ENCODE measurements at places on chromosomes 3 and 15. TPM values are rescaled to one million over a fixed set of nuclear protein-coding genes. Genes with fewer than 3 reads are reported as not detected.

CRYGS gene
- 0.56 TPM for total RNA-seq

STRIT1 gene
- not detected for total RNA-seq

WDR72 gene
- not detected for total RNA-seq

ACKR4 gene
- total RNA-seq = not detected

GOLGA6L7 gene
- total RNA-seq = 0.15 TPM

IL17RE gene
- total RNA-seq = 0.12 TPM

GRCh38 chr3:195543500-195544229, 540 bp upstream of the PPP1R2 start:
- DNase-seq = peak; percentile 45

- DNase-seq = no peak
Measured at GRCh38 chr15:35911052-35911777, 365.2 kb upstream of the DPH6 start.

DNA sequence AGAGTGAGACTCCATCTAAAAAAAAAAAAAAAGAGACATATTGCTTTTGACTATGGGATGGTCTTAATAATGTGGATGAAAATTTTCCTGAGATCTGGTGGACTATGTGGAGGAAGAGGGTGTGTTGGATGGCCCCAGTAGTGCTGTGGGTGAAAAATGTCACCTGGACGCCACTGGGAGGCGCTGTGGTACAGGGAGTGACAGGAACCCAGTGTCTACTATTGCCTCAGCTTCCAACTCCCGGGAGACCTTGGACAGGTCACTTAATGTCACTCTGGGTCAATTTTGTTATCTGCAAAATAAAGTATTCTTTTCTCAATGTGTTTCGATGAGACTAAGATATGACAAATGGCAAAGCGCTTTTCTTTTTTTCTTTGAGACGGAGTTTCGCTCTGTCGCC, 27.7 kb upstream of the DCP1A start:
- DNase-seq = peak; percentile 56

DNA sequence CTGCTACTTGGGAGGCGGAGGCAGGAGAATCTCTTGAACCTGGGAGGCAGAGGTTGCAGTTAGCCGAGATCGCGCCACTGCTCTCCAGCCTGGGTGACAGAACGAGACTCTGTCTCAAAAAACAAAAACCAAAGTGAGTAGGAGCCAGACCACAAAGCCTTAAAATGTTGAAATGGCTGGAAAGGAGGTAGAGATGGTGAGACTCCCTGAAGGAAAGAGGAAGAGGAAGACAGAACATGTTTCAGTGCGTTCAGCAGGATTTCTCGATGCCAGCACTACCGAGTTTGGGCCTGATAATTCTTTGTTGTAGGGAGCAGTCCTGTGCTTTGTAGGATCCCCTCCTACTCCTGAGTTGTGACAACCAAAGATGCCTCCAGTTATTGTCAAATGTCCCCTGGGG, 189.9 kb downstream of the AKAP13 start:
- no peak for DNase-seq

DNA sequence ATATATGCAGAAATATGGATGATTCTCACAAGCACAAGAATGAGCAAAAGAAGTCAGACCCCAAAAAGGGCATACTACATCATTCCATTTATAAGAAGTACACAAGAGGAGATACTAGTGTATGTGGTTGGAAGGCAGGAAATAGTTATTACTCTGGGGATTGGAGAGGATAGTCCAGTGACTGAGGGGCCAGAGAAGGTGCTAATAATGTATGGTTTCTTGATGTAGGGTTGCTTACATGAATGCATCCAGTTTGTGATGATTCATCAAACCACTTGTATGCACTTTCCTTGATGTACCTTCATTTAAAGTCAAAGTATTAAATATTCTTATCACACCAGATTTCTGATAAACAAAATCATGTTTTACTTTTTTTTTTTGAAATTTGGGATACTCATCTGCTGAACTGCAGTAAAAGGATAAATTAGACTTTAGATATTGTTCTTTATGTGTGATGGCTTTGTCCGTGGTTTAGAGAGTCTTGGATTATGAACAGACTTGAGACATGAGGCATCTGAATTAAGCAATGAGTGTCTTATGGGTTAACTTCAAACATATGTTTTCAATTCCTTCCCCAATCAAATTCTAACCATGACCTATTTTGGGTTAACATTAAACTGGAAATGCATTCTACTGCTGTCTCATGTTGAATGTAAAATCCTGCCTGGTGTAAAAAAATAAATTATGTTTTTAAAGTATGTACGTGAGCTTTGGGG, 171.2 kb downstream of the SEMA6D start:
- DNase-seq = no peak

- DNase-seq = no peak
Measured at GRCh38 chr3:50162034-50162883, 7.1 kb downstream of the SEMA3F start.

DNA sequence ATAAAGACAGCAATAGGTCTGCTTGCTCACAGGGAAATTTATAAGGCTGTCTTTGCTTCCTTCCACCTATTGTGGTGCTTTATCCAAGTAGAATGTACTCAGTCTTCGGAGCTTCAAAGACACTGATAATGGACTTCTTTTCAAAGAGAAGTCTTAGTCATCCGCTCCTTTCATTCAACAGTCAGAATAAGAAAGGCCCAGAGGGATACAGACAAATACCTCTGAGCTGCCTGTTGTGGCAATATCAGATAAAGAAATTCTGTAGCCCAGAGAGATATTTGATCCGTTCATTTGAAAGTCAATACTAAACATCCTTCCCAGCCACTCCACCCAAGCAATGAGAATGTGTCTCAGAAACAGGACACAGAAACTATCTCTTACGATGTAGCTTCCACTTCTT, 110.0 kb downstream of the FHIT start:
- no peak for DNase-seq

GRCh38 chr15:96692826-96693225, 362.3 kb downstream of the NR2F2 start:
- no peak for DNase-seq

GRCh38 chr3:45297331-45297730, 71.2 kb upstream of the TMEM158 start:
- no peak for DNase-seq

GRCh38 chr15:56732886-56733135, 498 bp downstream of the ZNF280D start:
- no peak for DNase-seq

DNA sequence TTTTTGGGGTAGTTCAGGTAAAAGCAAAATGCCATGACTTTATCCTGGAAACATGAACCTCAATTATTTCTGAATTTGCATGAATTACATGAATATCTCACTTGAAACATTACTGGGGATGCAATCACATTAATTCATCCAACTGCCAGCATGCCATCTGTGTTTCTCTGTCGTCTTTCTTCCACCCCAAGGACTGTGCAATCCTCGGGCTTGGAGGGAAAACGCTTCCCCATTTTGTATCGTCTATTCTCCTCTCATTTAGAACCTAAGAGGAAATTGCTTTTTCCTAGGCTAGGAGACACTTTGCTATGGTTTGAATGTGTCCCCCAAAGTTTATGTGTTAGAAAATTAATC, 109.4 kb downstream of the SQOR start:
- DNase-seq = no peak

DNA sequence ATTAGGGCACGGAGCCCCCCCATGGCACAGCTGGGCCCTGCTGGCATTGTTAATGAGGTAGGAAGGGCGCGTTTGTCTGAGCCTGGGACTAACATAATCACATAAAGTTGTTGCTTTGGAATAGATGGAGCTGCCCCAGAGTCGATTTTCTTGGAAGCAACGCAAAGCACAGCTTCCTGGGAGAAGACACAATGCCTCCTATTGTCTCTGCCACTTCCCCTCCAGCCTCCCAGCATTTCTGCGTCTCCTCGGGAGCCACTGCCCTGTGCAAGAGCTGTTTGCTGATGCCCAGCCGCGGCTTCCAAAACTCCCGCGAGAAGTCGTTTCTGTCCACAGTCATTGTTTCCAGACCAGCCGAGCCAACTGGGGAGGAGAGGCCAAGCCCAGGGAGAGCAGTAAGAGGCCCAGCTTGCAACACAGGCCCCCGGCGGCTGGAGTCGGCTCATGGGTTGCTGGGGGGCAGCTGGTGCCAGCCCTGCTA, 18.1 kb upstream of the ALDH1A3 start:
- peak; percentile 80 for DNase-seq

DNA sequence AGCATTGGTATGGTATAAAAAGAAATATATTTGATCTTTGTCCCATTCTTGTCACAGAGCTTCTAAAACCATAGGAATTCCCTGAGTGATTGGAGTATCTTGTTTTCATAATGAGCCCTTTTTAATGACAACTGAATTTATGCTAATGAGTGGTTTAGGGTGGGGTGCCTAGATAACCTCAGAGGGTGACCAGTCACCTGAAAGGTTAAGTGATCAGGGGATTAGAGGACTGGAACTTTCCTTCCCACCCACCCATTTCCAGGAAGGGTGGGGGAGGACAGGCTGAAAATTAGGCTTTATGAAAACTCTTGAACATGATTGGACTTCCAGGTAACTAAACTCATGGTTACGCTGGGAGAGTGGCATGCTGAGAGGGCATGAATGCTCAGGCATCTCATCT, 8.5 kb downstream of the MFN1 start:
- no peak for DNase-seq

- DNase-seq = no peak
Measured at GRCh38 chr3:132362329-132362728, 45.1 kb downstream of the ACP3 start.

GRCh38 chr3:114527036-114527644, 233.3 kb downstream of the TIGIT start:
- DNase-seq = no peak

Measured in SJCRH30 (cell line).